ENCODE measurements at places on chromosomes 6 and 20.
A peak's percentile ranks its signal among the peaks of the same experiment; 100 is the strongest.

DNA sequence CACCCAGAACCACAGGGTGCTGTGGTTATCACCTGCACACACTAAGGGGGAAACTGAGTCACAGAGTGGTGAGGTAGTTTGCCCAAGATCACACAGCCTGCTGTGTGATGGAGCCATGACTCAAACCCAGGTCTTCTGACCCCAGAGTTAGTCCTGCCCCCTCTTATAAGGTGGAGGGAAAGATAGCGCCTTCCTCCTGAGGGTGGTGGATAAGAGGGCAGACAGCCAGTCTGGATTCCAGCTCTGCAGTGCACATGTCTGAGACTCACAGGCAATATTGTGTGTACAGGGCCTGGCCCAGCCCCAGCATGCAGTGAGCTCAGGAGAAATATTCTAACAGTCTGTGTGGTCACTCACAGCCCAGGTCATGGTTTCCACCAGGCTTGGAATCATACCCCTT, 393.7 kb downstream of the CDH4 start:
- no peak for DNase-seq

- DNase-seq, result no peak
Measured at GRCh38 chr6:164356814-164357213, 942.3 kb downstream of the QKI start.

DNA sequence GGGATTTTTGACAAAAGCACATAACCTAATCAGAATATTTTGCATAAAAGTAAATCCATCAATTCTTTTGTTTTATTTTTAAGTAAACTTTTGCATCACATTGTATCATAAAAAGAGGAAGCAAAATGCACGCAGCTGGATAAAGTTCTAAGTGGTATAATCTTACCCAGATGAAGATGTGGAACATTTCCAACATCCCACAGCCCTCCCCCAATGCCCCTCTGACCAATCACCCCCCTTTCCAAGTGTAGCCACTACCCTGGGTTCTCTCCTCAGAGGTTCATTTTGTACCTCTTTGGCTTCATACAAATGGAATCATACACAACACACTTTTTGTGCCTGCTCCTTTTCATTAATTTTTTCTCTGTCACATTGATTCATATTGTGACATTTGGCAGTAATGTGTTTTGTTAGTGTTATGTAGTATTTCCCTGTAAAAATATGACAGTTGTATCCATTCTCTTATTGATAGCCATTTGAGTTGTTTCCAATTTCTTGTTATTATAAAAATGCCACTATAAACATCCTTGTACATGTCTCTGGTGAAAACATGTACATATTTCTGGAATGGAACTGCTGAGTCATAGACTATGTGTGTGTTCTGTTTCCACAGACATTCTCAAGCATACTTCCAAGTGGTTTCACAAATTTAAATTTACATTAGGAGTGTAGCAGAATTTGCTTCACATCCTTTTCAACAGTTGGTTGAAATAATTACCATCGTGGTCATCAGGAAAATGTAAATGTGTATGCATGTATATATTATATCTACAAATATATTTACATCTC, 92.9 kb upstream of the SYNDIG1 start:
- peak; percentile 8 for DNase-seq

DNA sequence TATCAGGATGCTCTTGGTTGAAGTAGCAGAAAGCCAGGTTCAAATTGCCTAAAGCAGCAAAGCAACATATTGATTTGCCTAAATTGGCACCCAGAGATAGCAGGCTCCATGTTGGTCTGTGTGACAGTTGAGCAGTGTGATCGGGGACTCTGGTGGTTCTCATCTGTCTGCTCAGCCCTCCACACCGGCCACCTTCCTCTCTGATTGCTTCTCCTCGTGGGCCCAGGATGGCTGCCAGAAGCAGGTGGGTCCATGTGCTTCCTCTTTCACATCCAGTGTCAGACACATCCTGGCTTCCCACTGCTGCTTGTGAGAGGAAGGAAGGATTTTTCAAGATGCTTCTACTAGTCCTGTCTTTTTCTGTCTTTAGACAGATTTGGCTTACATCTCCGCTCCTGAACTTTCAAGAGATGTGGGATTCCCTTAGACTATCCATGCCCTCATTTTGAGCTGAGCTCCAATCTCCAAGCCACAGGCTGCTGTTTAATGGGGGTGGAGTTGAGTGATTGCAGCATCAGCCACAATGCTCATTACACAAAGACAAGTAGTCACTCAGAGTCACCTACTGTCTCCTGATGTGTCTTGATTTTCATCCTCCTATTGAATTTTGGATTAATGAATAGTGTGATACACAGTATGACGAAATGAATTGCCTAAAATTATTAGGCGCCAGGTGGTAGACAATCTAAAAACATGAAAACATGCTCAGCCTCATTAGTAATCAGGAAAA, 122.2 kb downstream of the ZDHHC14 start:
- no peak for DNase-seq

DNA sequence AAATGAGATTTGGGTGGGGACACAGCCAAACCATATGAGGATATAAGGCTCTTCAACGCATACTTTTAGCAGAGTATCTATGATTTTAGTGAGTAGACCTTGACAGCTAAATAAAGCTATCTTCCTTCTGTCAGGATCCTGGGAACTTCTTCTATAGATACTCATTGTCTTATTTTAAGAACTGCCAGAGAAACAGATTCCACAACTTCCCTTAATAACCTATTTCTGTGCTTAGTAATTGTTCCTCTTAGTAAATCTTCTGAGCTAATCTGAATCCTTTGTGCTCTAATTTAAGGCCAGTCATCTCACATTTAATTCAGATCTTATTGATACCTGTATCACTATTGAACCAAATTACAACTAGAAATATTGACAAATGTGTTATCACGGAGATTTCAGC, 64.0 kb upstream of the CEP85L start:
- no peak for DNase-seq

DNA sequence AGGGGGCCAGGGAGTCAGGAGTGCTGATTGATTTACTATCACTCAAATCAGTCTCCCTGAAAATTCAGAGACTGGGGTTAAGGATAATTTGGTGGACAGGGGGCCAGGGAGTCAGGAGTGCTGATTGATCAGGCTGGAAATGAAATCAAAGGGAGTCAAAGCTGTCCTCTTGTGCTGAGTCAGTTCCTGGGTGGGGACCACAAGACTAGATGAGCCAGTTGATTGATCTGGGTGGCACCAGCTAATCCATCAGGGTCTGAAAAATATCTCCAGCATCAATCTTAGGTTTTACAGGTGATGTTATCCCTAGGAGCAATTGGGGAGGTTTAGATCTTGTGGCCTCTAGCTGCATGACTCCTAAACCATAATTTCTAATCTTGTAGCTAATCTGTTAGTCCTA, 6.1 kb upstream of the AFG1L start:
- no peak for DNase-seq

- no peak for DNase-seq
Measured at GRCh38 chr6:166718516-166718915, 91.5 kb upstream of the RPS6KA2 start.

DNA sequence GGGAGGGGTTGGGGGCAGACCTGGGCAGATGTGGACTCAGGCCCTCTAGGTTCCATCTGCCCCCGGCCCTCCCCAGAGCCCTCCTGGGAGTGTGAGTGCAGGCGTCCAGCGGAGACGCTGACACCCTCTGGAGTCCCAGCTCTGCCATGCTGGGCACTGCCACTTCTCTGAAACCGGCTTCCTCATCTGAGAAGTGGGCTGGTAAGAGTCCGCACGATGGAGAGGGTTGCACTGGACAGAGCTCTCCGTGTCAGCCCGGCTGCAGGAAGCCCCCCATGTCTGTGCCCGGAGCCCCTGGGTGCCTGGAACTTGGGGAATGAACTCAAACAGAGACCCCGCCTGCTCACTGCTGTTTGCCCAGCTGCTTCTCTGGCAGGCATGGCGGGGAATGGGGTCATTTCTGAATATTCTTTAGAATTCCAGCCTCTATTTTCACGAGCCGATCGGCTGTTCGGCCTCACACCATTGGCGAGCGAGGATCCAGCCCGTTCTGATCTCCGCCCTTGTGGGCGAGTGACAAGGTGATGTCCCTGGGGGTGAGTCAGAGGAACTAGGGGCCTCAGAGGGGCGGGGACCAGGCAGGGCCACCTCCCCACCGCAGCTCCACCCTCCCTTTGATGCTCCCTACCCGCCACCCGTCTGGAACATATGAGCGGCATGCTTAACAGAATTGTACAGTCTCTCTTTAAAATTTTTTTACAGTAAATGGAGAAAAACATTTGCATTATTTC, 47.8 kb upstream of the GATA5 start:
- DNase-seq, result no peak

- no peak for DNase-seq
Measured at GRCh38 chr6:26183581-26184366, 96.5 kb downstream of the HFE start.

DNA sequence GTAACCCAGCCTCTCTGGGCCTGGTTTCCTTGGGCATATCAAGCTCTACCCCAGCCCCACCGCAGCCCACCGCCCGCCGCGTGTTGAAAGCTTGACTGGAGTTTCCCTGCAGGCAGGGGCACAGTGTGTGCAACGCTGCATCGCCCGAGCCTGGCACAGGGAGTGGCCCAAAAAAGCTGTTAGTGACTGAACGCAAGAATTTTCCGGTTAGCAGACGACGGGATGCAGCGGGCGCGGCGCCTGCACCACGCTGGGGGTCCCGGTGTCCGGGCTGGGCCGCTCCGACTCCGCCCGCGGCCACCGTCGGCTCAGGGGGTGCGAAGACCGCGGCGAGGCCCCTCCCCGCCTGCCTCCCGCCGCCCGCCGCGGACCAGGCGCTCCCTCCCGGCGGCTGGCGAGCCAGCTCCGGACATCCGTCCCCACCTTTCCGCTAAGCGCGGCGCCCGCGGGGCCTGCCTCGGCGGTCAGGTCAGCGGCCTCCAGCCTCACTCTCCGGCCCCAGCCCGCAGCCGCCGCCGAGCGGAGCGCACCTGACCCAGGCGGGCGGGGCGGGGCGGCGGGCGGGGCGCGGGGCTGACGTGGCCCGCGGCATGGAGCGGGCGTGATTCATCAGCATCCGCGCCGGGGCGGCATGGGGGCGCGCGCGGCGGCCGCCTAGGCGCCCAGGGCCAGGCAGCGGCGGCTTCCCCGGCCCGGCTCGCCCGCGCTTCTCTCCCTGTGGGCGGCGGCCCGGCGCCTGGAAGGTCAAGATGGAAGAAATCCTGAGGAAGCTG, at the start of gene ARFGEF3:
Gene ARFGEF3 (plus strand): TSS at position 602 of the 773 bp plus-strand sequence. CDS start 148 bp downstream, at position 750.
- no peak for DNase-seq

DNA sequence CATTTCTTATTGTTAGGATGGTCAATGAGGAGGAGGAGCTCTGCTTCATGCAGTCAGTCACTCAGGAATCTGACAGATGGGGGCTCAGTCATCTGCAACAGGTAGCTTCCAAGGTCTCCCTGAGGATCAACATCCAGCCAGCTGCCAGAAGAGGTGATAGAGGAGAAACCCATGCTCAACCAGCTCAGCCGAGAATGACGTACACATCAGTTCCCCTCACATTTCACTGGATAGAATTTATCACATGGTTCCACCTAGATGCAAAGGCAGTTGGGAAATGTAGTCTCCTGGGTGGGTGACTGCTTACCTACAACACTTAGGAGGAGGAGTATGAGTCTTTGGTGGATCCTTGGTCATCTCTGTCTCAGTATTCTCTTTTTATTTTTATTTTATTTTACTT, 144.5 kb downstream of the CEBPB start:
- DNase-seq, result no peak

- peak; percentile 60 for DNase-seq
Measured at GRCh38 chr6:31418251-31418650, 14.9 kb downstream of the MICA start.

DNA sequence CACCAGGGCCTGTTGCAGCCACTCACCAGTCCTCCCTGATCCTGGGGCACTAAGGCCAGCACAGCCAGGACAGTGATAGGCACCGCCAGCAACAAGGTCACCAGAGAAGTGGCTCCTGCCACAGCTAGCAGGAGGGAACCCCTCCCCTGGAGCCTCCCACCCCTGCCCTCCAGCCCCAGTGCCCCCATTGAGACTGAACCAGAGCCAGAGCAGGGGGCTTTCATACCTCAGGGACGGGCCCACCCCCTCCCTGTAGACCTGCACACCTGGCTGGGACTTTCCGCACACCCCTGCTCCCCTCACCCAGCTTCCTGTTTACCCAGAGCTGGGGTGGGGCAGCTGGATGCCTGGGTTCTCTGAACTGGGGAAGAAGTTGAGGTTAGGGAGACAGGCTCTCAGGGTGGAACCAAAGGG, at the start of gene LTB:
Gene LTB (minus strand): TSS at position 195 of the 414 bp plus-strand sequence. CDS start 7 bp downstream, at position 188.
- no peak for DNase-seq

DNA sequence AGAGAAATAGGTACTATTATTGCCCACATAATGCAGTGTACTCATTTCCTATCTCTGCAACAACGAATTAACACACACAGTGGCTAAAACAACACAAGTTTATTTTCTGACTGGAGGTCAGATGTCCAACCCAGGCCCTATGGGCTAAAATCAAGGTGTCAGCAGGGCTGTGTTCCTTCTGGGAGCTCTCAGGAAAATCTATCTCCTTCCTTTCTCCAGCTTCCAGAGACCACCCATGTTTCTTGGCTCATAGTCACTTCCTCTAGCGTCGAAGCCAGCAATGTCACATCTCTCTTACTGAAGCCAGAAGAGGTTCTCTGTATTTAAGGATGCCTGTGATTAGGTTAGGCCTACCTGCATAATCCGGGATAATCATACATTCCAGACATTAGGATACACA, 60.9 kb upstream of the TOP1 start:
- peak; percentile 19 for DNase-seq

DNA sequence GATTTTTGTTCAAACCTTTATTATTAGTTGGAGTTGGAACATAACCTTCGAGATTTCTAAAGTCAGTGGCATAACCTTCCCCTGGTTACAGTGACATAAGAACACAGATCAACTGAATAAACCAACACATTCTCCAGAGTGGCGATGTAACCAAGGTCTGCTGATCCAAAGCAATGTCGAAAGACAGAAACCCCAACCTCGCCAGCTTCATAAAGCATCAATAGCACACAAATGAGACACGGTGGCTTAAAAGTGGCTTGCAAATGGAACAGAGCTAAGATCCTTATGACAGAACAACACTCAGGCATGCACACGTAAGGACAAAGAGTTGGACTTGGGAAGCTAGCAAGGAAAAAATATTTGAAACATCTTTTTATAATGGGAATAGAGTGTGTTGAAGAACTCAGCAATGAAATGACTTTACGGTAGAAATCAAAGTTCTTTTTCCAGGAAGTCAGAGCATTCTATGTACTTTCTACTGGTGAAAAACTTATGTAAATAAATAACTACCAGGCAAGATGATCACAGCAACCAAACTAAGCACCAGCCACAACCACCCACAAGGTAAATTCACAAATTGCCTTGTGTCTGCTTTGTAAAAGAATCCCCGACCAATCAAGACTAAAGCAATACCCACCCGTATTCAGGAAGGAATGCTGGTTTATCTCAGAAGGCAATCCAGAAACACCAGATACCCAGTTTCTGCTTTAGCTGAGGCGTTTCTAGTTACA, 61.0 kb upstream of the NHSL1 start:
- DNase-seq, result no peak

DNA sequence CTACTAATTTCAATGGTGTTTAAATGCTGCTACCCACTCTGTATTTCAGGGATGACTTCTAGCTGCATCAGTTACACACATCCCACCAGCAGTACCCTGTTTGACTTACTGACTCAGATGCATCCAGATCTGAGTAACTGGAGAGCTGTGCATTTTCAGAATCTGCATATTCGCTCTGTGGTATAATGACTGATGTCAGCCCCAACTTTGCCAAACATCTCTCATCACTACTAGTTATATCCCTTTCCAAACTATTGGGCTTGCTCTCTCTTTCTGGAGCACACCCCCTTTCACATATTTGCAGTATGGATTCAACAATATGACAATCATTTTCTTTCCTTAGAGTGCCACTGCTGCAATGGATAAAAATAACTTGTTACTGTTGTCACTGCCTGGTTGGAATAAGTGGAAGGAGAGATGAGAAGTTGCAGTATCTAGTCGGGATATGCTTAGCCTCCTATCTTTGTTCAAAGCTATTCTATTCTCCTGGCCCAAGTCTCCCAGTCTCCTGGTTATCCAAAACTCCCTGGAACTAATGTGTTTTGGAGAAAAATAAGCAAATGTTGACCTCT, 3.3 kb upstream of the RSPO3 start:
- no peak for DNase-seq

Measured in vagina (tissue), 2 donors.